ENCODE measurements at places on chromosomes 2 and 18.

DNA sequence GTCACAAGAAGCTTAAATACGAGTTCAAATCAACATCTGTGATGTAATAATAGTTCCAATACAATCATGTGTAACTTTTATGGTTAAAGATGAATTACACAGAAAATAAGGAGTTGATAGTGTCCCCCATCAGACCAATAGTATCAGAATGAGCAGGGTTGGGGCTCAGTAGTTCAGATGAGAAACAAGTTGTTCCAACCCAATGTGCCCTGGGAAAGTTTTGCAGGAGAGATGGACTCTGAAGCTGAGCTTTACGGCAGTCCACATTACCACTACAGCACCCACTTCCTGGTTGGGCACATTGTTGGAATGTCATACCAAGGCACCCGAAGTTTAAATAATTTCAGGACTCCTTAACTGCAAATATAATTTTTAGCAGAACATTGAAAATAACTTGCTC lies 12.1 kb upstream of the CXCR4 start:
- DNase-seq = no peak

- DNase-seq = no peak
Observed at GRCh38 chr2:6955511-6956136, 38.4 kb downstream of the RNF144A start.

- DNase-seq = no peak
Observed at GRCh38 chr18:23227726-23228070, 92.4 kb downstream of the CABLES1 start.

DNA sequence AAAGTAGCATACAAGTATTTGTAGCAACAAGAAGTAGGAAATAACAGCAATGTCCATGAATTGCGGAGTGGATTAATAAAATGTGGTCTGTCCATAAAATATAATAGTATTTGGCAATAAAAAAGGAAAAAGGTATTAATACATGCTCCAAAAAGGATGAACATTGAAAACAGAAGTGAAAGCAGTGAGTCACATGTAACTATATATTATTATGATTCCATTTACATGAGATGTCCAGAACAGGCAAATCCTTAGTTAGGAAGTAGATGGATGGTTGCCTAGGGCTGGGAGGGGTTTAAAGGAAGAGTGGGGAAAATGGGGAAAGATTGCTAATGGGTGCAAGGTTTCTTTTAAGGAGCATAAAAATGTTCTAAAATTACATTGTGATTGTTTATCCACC lies 44.5 kb downstream of the CCDC74A start:
- no peak for DNase-seq

DNA sequence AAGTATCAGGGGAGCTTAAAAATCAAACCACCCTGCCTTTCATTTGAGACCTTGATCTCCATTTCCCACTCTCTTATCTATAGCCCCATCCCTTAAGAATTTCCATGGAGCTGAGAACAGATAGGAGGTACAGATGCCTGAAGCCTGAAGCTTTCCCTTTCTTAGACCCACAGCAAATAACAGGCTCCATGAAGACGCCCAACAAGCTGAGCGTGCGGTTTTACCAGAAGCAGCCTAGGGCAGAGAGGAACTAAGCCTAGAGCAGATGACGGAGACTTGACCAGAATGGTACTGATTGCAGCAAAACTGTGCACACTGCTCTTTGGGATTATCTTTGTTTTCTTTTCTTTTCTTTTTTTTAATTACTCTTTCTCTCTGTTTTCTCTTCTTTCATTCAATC lies 1.7 kb upstream of the ERBB4 start:
- DNase-seq = no peak

GRCh38 chr18:79515944-79516351 lies 120.2 kb downstream of the NFATC1 start:
- no peak for DNase-seq

- DNase-seq = no peak
Observed at GRCh38 chr2:160970052-160970965, 189.9 kb upstream of the TANK start.

GRCh38 chr18:67577386-67577785 lies 60.9 kb upstream of the DSEL start:
- no peak for DNase-seq

GRCh38 chr2:235264121-235264493 lies 229.7 kb upstream of the AGAP1 start:
- DNase-seq = no peak

DNA sequence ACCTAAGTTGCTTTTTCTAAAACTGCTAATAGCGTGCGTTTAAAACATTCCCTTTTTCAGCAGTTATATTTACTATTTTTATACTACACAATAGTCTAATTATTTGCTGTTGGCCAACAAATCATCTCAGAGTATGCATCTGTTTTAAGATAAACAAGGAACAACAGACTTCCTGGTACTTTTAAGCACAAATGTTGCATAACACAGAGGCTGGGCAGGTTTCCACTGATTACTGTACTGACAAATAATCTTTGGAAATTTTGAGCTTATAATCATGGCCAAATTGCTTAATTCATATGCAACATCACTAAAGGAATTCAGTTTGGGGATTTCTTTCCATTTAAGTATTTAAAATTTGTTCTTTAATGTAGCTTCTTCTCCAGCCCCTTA lies 737.4 kb upstream of the SALL3 start:
- DNase-seq = no peak

- no peak for DNase-seq
Observed at GRCh38 chr2:55400332-55400731, 19.3 kb downstream of the CCDC88A start.

DNA sequence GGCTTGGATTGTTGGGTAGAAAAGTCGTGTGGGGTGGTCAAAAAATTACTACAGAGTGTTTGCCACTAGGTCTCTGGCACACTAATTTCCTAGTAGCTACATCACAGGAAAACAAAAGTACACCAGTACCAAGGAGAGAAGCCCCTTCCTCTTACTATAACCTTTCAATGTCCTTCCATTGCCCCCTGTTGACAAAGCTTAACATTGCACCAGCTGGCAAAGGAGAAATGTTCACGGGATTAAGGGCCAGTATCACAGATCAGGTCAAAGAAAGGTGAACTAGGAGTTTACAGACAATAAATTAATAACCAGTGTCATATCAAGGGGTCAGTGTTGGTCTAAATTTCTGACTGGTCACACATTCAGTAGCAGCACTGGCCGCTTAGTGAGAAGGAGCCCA lies 1139.6 kb upstream of the FAM98A start:
- no peak for DNase-seq

DNA sequence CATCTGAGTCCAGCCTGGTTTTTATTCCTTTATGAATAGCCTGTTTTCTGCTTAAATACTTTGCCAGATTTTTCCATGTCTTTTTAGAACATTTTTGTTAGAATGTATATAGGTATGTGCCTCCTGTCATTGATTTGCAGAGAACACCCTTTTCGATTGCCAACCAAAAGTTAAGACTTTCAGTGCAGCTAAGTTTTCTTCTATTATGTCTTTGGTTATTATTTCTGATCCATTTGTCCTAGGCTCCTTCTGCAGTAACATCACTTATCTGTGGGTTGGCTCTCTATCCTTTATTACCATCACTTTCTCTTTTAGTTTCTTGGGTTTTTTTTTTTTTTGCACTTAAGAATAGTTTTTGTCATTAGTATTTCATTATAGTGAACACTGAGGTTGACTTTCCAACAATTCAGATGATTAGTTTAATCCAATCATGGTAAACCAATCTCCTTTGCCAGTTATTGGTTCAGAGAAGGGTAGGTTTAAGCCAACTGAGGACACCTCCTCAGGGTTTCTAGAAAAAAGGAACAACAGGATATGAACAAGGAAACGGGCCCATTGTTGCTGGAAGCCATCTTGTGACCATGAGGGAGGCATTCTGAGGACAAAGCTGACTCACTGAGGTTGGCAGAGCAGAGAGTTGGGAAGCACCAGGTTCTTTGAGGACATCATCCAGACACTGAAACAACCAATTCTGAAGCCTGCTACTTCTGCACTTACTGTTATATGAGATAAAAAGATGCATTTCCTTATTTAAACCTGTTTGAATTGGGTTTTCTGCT lies 37.9 kb upstream of the GBX2 start:
- no peak for DNase-seq

DNA sequence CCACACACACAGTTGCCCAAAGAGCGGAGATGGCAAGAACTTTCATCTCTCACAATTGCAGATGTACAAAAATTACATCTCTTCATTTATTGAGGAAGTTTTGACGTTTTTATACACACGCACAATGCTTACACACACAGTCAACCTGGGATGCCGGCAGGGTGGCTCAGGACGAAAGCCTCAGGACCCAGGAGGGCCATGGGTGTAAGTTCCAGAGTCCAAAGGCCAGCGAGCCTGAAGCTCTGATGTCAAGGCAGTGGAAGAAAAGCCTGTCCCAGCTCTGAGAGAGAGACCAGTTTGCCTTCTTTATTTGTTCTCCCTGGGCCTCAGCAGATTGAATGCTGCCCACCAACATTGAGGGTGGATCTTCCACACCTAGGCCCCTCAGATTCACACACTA lies 10.1 kb downstream of the AMER3 start:
- no peak for DNase-seq

DNA sequence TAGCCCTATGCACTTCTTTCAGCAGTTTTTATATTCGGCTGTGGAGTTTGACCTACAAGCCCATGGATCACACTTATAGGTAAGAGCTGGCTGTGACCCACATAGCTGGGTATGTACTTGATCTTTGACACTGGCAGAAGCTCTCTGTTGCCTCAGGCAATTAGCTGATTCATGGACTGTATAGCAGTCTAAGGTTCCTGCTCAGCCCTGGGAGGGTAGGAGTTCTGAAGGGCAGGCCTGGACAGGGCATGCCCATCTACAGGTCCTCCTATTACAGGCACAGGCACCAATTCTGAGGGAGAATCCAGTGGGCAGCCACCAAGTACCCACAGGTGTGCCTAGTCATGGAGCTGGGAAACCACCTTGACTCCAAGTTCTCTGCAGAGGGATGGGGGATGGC lies 301.8 kb upstream of the GALNT5 start:
- no peak for DNase-seq

GRCh38 chr2:201151127-201151981 lies 31.6 kb upstream of the CASP10 start:
- DNase-seq = no peak

DNA sequence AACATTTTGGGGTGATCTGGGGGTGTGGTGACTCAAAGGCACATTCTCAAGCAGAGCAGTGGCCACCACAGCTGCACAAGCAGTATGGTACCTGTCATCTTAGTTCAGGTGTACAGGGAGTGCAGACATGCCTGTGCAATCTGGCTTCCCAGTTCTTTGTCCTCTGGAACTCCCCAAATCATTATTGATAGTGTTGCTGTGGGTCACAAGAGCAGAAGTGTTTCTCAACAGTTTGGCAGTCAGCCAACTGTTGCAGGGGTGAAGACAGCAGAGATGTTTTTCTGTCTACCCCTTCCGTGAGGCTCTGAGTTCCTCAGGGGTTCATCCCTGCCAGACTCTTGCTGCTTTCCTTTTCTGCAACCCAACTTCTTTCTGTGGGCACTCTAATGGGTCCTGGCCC lies 206.5 kb upstream of the ZSWIM2 start:
- DNase-seq = no peak

DNA sequence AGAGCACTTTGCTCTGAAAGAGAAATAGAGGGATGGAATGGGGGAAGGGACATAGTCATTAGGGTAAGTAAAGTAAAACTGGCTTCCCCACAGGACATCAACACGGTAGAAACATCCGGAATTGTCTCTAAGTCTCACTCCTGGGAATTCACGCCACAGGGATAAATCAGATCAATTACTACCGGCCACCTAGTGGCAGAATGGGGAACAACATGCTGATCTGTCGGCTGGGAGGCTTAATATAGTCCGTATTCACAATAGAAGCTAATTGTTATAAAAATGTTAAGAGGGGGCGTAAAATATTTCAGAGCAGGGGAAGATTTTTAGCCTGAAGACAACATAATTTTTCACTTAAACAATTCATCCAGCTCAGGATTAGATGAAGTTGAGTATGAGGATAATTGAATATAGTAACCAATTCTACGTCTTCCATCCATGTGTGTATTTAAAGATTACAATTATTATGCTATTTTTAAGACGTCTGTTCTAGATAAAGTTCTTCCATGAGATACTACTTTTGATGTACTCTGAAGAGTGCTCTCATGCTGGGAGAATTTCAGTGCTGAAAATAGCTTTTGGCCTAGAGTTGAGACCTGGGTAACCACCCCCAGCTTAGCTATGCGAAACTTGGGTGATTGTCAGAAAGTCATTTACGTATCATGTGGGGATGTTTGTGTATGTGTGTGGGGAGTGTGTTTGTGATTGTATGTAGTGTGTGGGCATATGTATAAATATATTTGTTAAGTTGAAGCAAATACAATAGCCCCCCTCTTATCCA lies 65.7 kb downstream of the LRRTM1 start:
- no peak for DNase-seq

GRCh38 chr2:69771461-69771860 lies 29.5 kb downstream of the ANXA4 start:
- DNase-seq = no peak

DNA sequence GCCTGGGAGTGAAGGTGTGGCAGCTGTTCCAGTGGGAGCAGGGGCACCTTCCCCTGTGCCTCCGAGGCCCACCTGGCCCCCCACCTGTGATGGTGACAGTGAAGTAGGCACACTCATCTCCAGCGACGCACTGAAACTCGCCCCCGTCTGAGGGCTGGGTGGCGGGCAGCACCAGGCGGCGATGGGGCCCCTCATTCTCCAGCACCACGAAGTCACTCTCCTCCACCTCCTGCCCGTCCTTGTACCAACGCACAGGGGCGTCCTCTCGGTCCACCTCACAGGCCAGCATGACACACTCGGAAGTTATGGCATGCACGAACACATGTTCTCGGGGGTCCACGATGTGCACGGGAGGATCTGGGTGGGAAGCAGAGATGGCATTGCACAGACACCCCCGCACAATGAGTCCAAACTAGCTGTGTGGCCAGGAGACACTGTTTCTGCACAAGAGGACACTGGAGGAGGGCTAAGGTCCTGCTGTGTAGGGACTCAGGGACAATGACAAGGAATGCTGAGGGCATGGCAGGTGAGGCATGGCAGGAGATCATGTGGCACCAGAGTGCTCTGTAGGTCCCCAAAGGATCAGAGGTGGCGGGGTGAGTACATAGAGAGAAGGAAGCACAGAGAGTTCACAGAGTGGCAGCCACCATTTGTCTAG lies 7.9 kb downstream of the OBSL1 start:
- DNase-seq = no peak

GRCh38 chr2:226698671-226699070 lies 100.9 kb downstream of the IRS1 start:
- DNase-seq = no peak

DNA sequence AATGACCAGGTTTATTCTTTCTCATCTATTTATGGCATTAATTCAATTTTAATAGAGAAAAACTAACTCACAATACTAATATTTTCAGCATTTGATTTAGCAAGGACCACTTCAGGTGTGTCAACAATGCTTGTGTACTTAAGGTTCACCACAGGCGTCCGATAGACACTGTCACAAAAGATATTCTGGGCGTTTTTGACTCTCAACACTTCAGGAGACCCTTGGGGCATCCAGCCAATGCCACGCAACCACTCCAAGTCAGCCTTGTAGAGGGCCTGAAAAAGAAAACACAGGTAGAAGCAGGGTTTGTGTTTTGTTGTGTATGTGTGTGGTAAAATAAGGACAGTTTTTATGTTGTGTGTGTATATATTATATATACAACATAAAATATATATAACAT lies 158.2 kb downstream of the NEB start:
- DNase-seq = no peak

All from T-helper 1 cell (primary cell).